ENCODE measurements at places on chromosomes 6 and 20. TPM values are rescaled to one million over a fixed set of nuclear protein-coding genes. Genes with fewer than 3 reads are reported as not detected.

GRCh38 chr20:43229696-43230095 is 40.0 kb upstream of the PTPRT start:
- H3K4me3 ChIP-seq, result no peak overlapping the region
- no peaks in the 10 kb centered on the region for H3K36me3 ChIP-seq
- DNase-seq, result no peak

DNA sequence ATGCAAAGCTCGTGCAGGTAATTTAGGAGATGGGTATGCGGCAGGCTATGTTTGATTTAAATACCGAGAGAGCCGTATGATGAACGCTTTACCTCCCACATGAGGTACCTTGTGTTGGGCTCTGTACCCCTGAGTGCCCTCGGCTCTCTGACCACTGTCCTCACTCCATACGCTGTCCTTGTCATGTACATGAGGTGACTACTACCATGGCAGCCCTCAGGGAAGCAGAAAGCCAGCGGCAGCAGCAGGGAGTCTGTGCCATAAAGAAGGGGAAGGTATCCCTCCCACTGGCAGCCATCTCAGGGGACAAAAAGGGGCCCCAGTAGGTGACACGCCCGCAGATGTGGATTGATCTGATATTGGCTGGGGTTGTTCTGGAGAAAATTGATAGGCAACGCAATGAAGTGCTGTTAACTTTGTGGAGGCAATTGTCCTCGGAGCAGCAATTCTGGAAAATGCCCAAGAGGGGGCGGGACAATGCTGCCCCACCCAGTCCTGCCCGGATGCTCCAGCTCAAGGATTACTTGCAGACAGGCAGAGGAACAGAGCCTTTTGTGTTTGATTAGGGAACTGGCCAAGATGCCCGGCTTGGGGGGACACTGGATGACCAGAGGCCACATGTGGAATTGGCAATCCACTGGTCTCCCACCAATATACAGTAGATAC is 38.0 kb upstream of the HSF2 start:
- no peak overlapping the region for H3K27ac ChIP-seq
- no peaks in the 10 kb centered on the region for H3K4me1 ChIP-seq
- H3K4me3 ChIP-seq, result no peak overlapping the region

- no peak overlapping the region for H3K27ac ChIP-seq
- no peak for DNase-seq
- H3K36me3 ChIP-seq, result no peaks in the 10 kb centered on the region
Measured at GRCh38 chr6:89936177-89936576, 41.9 kb downstream of the GJA10 start.

- H3K27me3 ChIP-seq, result peaks cover 70% of the 10 kb centered on the region
- H3K4me3 ChIP-seq, result peak within 1 kb of the TSS; percentile 66
- peaks cover 9% of the 10 kb centered on the region for H3K4me1 ChIP-seq
- H3K36me3 ChIP-seq, result no peaks in the 10 kb centered on the region
- no peak within 1 kb of the TSS for H3K27ac ChIP-seq
Measured at GRCh38 chr6:46015119-46015968, at the start of gene CLIC5. Gene CLIC5, minus strand, starts transcription at chr6:46015860. Its CDS starts 318 bp downstream, at chr6:46015542.

- H3K4me3 ChIP-seq, result no peak overlapping the region
- no peaks in the 10 kb centered on the region for H3K36me3 ChIP-seq
- H3K27me3 ChIP-seq, result no peaks in the 10 kb centered on the region
- H3K4me1 ChIP-seq, result peaks cover 19% of the 10 kb centered on the region
Measured at GRCh38 chr6:87944541-87944954, 103.1 kb upstream of the SPACA1 start.

The CST7 gene
- not detected for total RNA-seq

GRCh38 chr6:150605333-150605732 is 5.6 kb downstream of the PLEKHG1 start:
- H3K36me3 ChIP-seq, result no peaks in the 10 kb centered on the region
- peaks cover 41% of the 10 kb centered on the region for H3K27me3 ChIP-seq
- DNase-seq, result no peak

- no peak overlapping the region for H3K4me3 ChIP-seq
- DNase-seq, result peak; percentile 36
- H3K36me3 ChIP-seq, result no peaks in the 10 kb centered on the region
- H3K27ac ChIP-seq, result no peak overlapping the region
- peaks cover 22% of the 10 kb centered on the region for H3K4me1 ChIP-seq
- no peaks in the 10 kb centered on the region for H3K27me3 ChIP-seq
Measured at GRCh38 chr20:48489656-48490055, 338.1 kb downstream of the PREX1 start.

Data from neural progenitor cell (in vitro differentiated cells).